ENCODE measurements at places on chromosomes 1 and 21.

DNA sequence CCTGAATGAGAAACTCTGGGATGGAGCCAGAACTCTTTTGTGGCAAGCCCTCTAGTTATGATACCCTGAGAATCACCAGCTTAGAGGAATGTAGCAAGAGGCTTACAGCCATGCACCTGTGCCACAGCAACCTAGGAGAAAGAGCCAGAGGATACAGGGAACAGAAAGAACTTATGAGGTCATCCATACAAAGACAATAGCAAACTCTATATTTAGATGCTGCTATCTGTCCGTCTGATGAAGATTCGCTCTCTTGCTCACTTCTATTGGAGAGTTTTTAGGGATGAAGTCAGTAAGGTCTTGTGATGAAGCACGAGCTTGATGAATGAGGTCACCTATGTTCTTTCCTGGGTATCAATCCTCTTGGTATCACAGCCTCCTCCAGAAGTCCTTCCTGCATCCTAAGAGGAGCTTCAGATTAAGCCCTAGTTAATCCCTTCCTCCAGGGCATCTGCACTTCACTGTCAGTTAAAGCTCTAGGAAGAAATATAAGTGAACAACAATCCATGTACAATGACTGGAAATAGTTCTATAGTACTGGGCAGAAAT lies 185.6 kb downstream of the DAB1 start:
- DNase-seq: no peak

GRCh38 chr1:67189953-67190352 lies 23.7 kb downstream of the IL23R start:
- DNase-seq: no peak

DNA sequence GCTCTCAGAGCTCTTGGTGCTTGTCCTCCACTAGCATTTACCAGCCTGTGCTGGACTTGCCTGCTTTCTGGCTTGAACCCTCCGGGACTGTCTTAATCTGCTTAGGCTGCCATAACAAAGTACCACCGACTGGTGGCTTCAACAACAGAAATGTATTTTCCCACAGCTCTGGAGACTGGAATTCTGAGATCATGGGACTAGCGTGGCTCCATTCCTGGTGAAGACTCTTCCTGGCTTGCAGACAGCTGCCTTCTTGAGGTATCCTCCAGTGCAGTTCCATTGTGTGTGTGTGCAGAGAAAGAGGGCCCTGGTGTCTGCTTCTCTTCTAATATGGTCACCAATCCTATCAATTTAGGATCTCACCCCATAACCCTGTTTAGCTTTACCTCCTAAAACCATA lies 22.0 kb upstream of the RCAN1 start:
- DNase-seq: no peak

DNA sequence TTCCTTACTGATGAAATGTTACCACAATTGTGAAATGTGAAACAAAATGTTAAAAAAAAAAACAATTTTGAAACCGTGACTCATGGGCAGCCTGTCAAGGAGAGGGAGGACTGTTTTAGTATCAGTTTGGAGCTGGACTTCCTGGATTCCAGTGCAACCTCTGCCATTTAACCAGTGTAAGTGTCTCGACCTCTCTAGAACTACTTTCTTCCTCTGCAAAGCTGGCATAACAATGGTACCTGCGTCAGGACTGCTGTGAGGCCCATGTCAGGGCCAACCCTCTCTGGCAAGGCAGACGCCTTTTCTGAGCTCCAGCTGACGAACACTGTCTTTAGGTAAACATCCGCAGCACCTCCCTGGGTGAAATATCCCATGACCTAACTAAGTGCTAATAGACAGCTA lies 20.9 kb downstream of the URB1 start:
- no peak for DNase-seq

- no peak for DNase-seq
Measured at GRCh38 chr1:228274452-228275178, 66.8 kb downstream of the OBSCN start.

DNA sequence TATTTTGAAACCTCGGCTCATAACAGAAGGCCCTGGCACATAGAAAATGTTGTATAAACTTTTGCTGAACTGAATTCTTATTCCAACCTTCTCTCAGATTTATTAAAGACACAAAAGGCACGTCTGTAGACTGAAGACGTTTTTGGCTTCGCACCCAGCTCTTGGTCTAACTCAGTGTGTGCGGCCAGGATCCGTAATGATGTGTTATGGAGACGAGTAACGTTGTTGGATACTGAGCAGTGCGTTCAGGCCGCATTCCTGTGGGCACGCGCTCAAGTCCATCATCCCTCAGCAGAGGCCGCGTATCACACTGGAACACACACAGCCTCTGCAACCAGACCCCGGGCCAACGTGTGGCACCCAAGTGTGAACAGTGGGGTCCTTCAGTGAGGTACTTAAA lies 154.8 kb upstream of the RAB4A start:
- DNase-seq: no peak
